ENCODE measurements at places on chromosomes 12 and 14.

GRCh38 chr14:106455026-106455425 is 928.6 kb downstream of the TMEM121 start:
- no peak for DNase-seq

- no peak for DNase-seq
Measured at GRCh38 chr14:105076296-105076804, 11.1 kb upstream of the GPR132 start.

DNA sequence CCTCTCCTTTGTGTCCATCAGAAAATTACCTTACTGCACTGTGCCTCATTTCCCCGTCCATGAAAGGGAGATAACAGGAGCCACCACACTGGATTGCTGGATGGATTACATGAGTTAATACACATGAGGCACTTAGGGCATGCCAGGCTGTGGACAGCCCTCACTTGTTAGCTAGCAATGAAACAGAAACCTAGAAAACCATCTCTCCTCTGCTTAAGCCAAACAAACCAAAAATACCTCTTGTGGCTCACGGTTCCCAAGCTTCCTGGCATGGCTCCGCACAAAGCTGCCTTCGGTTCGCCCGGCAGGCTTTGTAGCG is 660 bp upstream of the HCFC2 start:
- no peak for DNase-seq

GRCh38 chr14:69710378-69710777 is 56.6 kb upstream of the SRSF5 start:
- no peak for DNase-seq

DNA sequence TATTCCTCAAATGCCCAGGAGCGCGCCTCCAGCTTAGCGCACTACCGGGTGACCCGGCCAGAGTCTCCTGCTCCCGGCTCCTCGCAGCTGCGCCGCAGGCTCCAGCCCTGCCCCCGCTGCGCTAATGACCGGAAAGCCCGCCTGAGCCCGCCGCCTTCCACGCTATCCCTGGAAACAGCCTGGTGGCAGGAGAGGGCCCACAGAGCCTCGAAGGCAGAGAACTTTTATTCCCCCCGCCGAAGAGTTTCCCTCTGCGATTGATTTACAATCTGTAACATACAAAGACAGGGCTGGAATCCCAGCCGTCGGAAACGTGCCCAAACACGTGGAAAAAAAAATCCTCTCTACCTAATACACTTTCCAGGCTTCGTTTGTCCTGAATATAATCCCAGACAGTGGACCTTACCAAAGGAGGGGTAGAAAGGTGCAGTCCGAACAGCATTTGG is 1.5 kb downstream of the COL2A1 start:
- no peak for DNase-seq

GRCh38 chr14:69572030-69572840 is 2.4 kb downstream of the CCDC177 start:
- no peak for DNase-seq
